Stimulated activated CD8-positive, alpha-beta memory T cell treated with anti-CD3 and anti-CD28 coated beads, Interleukin-4, amount 100 ng/mL, for 24 hours (primary cell): ENCODE measurements at places on chromosomes 1 and 21.

- no peak for DNase-seq
Measured at GRCh38 chr1:65321879-65322278, 12.5 kb downstream of the DNAJC6 start.

DNA sequence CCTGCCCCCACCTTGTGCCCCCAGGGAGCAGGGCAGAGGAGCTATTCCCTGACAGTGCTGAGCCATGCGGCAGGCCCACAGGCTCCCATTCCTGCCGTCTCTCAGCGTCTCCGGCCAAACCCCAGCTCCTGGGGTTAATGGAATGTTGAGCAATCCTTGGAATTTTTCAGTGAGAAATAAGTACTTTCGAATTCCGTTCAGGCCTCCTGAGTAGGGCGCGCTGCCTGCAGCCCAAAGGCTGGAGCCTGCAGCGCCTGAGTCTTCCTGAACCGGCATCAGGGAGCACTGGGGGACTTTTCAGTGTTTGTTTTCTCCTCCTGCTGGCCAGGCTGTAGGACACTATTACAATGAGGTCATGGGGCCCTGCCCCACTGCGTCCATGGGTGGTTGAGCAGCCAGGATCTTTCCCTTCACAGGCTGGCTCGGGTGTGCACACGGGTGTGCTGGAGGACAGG is 33.3 kb upstream of the CSF1 start:
- no peak for DNase-seq

GRCh38 chr1:27135541-27136235 is 19.2 kb downstream of the SLC9A1 start:
- no peak for DNase-seq

DNA sequence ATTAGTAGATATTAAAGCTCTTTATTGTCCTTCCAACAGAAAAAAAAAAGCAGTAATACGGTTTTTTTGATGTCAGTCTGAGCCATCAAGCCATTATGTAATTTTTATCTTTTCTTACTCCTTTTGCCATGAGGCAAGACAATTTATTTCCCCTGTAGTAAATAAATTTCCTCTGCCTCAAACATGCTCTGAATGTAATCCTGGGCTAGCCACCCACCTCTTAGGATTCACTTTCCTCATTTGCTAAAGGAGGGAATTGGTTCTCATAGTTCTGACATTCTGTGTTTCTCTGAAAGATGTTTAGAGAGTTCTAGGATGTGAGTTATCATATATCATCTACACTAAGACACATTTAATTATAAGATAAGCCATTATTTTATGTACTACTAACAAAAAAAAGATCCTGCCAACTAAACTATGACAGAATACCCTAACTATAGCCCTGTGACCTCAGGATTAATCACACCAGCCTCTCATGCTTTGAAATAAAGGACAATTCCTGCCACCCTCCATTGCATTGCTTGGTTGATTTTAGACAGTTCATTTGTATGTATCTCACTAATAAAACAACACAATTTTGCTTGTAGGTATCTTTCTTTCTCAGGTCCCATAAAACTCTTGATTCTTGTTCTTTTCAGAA is 34.0 kb upstream of the RAP1A start:
- DNase-seq, result no peak

GRCh38 chr1:205192287-205192686 is 19.2 kb downstream of the DSTYK start:
- no peak for DNase-seq
